ENCODE measurements at places on chromosomes 2 and 18.

DNA sequence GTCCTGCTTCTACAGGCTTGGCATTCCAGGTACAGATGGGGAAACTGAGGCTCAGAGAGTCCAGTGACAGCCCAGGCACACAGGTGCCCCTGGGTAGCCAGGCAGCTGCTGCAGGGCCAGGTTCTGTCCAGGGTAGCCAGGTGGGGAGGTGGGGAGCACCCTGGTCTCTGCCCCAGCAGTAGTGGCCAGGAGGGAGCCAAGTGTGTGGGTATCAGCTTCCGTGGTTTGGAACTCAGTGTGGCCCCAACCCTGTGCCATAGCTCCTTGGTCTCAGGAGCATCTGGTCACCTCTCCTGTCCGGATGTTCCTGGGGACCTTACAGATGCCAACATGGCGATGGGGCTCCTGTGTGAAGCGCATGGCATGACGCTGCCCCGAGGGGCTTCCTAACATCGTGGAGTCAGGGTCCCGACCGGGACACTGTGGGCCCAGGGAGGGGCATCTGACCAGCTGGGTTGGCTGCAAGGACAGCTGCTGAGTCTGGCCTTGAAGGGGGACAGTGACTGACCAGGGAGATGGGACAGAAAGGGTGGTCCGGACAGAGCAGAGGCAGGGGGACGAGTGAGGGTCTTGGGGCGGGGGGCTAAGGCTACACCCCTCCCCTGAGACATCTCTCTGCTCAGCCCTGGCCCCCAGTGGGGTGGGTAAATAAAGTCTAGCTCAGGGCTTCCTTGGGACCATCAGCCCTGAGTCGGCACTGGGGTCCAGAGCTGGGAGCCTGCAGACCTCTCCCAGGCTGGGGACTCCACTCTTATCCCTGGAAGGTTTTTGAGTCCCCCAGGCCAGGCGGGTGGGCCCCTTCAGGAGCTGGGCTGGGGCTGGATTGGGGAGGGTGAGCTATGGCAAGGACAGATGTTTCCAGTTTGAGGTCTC is 76.0 kb upstream of the SMAD7 start:
- DNase-seq, result no peak

DNA sequence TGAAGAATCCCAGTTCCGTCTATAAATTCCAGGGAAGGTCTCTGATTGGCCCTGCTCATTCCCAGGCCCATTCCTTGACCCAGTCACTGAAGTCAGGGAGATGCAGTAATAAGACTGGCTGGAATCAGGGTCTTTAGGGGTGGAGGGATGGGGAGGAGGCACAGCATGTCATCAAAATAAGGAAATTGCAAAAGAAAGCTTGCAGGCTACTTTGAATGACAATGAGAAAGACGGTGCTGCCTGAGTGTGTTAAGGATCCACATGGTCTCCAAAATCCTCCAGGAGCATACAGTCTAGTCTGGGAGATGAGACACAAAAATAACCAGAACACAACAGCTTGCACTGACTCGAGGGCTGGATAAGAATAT is 2.0 kb upstream of the DES start:
- DNase-seq, result no peak

- DNase-seq, result no peak
These were observed 12.8 kb downstream of the ARHGAP25 start for GRCh38 chr2:68747413-68747812.

GRCh38 chr2:25576596-25576995 is 96.8 kb downstream of the DTNB start:
- no peak for DNase-seq

DNA sequence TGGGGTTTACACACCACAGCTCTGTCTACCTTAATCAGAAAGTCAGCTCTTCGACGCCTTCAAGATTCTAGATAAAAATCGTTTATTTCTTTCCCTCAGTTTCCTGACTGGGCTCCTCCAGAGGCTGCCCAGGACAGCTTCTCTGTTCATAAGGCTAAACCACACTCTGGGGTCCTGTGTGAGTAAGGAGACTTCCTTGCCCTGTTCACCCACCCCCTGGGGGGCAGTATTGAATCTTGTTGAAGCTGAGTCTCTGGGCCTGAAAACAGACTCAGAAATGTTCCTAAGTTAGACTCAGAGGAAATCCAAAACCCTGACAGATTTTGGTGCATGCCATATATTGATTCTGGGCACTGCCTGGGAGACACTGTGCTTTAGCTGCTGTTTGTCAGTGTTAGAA is 43.0 kb downstream of the G6PC2 start:
- DNase-seq, result no peak

- DNase-seq, result peak; percentile 88
These were observed 33.8 kb downstream of the LPIN2 start for GRCh38 chr18:2979129-2979528.

DNA sequence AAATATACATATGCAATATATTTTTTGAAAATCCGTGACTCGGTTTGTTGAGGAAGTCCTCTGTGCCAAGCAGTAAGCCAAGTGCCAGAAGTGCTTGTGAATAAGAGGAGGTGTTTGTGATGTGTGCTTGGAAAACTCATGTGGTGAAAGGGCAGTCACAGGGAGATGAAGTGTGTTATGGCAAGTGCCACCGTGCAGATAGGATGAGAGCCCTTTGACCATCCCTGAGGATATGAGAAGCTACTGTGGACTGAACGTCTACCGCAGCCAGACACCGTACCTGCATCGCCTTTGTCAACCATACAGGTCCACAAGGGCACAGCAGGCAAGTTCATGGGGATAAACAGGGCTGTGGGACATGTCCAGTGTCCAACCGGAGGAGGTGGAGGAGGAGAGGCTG is 288.9 kb upstream of the MYT1L start:
- DNase-seq, result no peak

- no peak for DNase-seq
These were observed 11.8 kb downstream of the IWS1 start for GRCh38 chr2:127514485-127514884.

GRCh38 chr2:102200539-102200938 is 13.7 kb downstream of the IL1RL2 start:
- no peak for DNase-seq

DNA sequence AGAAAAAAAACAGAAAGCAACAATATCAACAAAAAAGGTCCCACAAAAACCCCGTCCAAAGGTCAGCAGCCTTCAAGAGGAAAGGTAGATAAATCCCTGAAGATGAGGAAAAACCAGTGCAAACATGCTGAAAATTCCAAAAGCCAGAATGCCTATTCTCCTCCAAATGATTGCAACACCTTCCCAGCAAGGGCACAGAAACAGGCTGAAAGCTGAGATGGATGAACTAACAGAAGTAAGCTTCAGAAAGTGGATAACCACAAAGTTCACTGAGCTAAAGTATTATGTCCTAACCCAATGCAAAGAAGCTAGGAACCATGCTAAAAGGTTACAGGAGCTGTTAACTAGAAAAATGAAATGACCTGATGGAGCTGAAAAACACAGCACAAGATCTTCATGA is 226.4 kb upstream of the DSEL start:
- no peak for DNase-seq

GRCh38 chr2:236261452-236261851 is 2.8 kb downstream of the ASB18 start:
- no peak for DNase-seq

DNA sequence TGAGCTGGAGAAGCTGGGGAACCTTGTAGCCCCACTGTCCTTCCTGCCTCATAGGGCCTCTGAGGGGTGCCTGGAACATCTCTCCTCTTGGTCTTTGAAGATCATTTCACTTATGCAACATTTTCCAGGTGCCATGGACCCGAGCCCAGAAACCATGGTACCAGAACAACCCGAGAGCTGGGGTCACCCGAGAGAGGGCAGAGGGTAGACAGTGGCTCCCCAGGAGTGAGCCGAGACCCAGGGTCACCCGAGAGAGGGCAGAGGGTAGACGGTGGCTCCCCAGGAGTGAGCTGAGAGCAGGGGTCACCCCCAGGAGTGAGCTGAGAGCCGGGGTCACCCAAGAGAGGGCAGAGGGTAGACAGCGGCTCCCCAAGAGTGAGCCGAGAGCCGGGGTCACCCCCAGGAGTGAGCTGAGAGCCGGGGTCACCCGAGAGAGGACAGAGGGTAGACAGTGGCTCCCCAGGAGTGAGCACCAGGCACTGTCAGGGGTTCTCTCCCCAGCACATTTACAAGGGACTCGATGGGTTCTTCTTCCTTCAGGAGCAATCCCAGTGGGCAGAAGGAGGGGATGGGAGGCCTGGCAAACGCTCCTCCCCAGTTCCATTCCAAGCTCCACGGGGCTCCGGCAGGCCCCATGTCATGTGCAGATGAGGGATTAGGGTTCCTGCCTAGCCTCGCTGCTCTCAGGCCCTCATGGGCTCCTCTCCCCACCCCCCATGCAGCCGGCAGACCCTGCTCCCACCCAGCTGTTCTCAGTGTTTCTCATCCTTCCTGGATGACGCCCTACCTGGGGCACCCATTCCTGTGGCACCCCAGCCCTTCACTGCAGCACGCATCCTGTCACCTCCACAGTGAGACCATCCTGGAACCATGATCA is 163.5 kb downstream of the RTP5 start:
- no peak for DNase-seq

GRCh38 chr2:112304298-112304941 is 29.0 kb downstream of the ZC3H6 start:
- no peak for DNase-seq

DNA sequence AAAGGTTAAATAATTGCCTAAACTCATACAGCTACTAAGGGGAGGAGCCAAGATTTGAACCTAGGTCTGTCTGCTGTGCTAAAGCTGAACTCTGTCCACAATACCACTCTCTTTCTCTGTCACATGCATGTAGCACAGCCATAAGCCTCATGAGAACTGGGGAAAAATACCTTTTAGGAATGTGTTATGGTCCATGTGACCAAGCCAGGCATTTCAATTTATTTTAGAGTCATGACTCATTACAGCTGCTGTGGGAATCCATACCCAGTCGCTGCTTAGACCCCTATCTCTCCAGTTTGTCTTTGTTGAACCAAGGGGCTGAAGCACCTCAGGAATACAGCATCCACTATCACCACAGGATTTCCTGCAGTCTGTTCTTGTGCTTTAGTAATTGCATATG is 200.0 kb upstream of the SIX3 start:
- DNase-seq, result peak; percentile 4

DNA sequence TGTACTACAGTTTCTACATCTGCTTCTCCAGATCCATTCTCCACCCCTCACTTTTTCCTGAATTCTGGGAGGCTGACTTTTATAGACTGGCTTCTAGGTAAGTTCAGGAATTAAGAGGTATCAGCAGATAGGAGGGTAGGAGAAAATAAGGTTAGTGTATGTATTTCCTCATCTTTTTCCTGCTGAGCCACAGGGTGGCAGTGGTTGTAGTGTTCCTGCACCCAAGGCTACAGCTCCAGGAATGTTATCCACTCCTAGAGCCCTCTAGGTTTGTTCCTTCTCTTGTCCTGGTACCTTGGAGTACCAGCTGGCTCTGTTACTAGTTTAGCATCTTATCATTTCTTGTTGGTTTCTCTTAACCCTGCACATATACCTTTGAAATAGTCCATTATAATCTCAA is 40.7 kb upstream of the C2orf66 start:
- peak; percentile 36 for DNase-seq

- no peak for DNase-seq
These were observed 597.5 kb upstream of the NRXN1 start for GRCh38 chr2:51629406-51629805.

DNA sequence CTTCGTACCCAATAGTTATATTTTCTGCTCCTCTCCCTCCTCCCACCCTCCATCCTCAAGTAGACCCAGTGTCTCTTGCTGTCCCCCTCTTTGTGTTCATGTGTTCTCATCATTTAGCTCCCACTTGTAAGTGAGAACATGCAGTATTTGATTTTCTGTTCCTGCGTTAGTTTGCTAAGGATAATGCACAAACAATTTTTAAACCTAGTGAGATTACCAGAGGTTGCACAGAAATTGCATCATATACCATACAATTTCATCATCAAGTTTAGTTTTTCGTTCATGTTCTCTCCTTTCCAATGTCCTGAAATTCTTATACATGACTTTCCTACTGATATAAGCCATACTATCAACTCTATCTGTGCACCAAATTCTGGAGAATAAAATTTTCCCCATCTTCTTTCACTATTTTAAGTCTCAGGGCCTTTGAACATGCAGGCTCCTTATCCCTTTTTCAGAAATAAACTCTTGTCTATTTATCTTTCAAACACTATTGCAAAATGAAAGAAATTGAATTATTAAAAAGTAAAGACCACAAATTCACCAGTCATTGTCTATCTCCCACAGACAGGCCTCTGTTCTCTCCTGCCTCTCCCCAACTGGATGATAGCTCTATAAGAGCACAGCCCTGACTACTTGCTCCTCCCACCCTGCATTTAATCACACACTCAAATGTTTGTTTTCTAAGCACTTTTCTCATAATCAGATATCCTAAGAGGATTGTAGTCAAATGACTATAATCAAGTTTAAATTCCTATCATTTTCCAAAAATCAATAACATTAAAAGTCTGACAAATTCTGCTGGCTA is 27.2 kb upstream of the B4GALT6 start:
- no peak for DNase-seq

DNA sequence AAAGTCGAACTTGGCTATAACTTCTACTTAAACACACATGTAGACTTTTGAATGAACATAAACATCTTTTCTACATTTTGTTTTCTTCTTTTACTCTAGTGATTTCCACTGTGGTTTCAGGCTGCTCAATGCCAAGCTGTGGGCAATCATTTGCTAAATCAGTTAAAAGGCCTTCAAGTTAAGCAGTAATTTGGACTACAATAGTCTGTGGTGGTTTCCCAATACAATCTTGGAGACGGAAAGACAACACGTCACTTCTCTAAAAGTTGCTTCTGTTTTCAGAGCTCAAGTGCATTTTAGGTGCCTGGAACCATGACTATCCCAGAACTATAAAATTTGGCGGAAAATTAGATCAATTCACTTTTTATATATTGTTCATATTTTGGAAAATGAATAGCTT is 69.4 kb downstream of the TXNL1 start:
- DNase-seq, result no peak

DNA sequence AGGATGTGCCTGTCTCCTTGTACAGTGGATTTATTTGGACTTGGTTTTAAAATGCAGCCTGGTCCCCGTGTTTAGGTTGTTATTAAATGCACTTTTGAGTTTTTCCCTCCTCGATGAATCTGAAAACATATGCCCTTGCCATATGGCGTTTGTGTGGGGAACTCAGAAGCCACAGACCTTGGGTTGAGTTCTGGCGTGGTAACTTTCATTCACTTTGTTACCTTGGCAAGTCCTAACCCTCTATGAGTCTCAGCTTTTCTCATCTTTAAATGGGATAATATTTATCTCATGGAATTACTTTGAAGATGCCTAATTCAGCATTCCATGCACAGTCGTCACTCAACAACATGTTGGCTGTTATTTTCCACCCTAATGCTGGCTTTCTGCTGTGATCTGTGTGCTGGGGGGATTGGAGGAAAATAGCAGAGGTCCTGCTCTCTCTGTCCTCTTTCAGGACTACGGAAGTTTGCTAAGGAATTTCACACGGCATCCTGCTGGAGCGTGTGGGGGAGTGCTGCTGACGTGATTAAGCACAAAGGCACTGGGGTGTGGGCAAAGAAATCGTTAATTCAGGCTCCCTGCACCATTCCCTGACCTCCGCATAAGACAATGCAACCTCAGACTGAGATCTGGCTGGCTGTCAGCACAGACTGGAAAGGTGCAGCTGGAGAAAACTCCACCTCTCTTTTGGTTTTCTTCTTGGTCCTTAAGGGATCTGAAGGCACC is 61.7 kb downstream of the LDLRAD4 start:
- DNase-seq, result peak; percentile 55

- DNase-seq, result peak; percentile 45
These were observed 57.6 kb upstream of the SERTAD2 start for GRCh38 chr2:64711252-64711800.
